Aorta (tissue), 5 donors: ENCODE measurements at places on chromosomes 6 and 20. TPM values are rescaled to one million over a fixed set of nuclear protein-coding genes. Genes with fewer than 3 reads are reported as not detected.

GRCh38 chr6:88584581-88585275 is 378.7 kb downstream of the RNGTT start:
- DNase-seq: no peak

DNA sequence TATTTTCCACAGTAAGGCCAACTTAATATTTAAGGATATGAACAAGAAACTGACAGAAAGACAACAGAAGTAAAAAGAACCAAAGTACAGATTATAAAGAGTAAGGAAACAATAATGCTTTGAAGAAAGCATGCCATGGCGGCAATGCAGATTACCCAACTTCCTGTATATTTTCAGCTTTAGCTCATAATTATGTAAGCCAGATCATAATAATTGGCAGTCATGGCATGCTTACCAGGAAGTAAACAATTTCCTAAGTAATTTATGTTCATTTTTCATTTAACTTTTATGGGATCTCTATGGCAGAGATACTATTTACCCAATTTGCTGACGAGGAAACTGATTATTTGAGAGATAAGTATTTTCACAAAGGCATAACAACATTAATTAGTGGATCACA is 988.7 kb downstream of the HACE1 start:
- DNase-seq: no peak

DNA sequence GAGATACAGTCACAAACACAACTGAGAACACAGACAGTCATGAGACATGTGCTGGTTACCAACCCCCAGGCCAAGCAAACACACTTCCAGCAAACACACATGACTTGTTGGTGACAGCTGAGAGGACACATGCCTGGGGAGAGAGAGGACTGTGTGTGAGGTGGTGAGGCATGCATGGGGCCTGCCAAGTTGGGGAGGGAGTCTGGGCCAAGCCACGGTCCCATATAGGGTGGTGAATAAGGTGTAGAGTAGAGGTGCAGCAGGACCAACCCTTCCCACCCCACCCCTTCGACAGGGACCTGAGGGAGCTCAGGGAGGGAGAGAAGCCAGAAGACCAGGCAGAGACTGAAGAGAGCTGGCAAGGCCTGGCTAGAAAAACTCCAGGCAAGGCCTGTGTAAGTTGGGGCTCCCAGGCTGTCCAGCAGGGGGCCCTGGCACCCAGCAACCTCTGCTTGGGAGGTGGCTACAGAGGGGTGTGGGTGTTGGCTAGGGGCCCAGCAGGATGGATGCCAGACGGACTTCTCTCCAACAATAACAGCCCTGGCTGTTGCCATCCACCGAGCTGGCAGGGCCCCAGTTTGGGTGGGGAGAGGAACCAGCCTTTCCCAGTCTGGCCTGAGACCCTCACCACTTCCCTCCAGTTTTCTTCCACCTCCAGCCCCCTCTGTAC is 2.0 kb upstream of the SLC29A1 start:
- peak; percentile 96 for DNase-seq

DNA sequence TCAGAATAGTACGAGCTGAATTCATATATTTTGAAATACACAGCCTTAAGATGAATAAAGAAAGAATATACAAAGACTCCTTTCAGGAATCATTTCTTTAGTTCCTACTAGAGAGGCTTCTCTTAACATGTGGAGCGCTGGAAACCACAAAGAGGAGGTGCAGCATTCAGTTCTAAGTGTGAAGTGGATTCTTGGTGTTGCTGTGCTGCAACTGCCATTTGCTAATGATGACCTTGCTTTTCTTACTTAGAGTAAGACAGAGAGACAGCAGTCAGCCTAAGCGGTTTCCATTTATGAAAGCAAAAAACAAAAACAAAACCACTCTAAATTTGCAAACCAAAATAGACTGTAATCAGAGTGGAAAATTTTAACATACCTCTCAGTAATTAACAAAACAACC is 629.0 kb downstream of the EPHA7 start:
- no peak for DNase-seq

- DNase-seq: no peak
Measured at GRCh38 chr6:112429226-112429625, 82.1 kb downstream of the RFPL4B start.

DNA sequence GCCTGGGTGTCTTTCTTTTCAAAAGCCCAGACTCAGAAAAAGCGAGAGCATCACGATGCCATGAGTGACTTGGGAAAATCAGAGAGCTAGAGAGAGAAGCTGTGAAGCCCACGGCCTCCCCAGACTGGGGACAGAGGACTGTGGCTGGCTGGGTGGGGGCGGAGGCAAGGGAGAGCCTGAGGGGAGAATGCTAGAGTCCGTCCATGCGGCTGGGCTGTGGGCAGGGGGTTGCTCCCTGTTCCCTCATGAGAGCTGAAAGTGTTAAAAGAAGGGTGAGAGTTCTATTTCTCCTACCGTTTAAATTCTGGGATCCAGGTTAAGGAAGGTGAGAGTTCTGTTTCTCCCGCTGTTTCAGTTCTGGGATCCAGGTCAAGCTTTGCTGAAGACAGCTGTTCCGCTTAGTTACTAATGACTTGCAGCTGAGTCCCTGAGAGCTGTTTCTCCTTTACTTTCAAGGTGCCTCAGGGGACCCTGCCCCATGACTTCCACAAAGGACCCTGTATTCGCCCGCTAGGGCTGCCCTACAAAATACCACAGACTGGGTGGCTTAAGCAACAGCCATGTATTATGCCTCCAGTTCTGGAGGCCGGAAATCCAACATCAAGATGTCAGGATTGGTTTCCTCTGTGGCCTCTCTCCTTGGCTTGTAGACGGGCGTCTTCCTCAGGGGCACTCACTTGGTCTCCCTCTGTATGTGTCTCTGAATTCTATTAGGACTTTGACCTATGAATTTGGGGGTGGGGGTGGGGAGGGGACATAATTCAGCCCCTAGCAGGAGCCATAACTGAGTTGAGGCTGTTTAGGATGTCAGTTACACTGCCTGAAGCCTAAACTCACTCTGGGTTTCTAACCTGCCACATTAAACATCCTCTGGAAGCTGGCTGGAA is 127.0 kb downstream of the PXDC1 start:
- DNase-seq: no peak

- no peak for DNase-seq
Measured at GRCh38 chr20:36030149-36030548, 61.8 kb downstream of the CNBD2 start.

- no peak for DNase-seq
Measured at GRCh38 chr6:11486486-11486885, 51.1 kb upstream of the TMEM170B start.

- no peak for DNase-seq
Measured at GRCh38 chr6:54288474-54288873, 19.8 kb upstream of the TINAG start.

DNA sequence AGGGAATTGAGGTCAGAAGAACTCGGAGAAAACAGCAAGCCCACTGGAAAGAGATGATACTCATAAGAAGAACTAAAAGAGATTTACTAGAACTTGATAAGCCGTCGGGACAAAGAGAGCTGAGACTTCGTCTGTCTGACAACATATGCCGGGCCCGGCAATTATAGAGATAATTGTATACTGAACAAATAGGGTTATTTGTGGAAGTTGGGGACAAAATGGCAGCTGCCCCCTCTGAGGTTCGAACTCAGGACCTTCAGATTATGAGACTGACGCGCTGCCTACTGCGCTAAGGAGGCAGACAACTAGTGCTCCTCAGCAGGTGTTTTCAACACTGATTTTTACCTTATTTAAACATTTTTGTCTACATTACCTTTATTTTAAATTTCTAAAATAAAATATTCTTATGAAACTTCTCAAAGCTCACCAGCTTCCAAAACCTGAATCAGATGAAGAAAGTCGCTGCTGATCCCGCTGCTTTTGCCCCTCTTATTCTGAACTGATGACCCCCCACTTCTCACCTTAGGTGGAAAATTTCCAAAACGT is 29.3 kb upstream of the TRIM27 start:
- no peak for DNase-seq

DNA sequence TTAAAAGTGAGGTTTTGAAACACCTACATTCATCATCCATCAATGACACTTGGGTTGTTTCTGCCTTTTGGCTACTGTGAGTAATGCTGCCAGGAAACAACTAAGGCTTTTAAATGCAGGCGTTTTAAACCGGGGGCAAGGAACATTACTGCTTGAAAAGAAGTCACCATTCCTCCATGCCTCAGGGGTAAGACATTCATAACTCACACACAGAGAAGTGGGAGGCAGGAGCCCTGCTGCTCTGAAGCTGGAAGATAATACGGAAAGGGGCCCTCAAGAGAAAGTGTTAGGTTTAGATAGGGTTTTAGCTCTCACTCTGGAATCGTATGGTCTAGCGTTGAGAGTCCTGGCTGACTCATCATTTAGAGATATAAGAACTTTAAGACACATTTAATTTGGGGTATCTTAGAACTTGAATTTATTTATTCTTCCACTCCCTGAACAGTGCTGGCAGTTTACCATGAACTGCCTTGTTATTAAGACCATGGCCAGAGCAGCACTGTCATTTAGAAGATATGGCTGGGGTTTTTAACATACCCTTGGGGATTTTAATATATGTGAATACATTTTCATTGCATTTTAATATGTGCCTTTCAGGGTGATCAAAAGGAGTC is 1.8 kb downstream of the TUBB1 start:
- DNase-seq: no peak

BCAS4 gene
- 4.9 TPM for total RNA-seq

SLC16A10 gene
- 13.1 TPM for total RNA-seq

DDO gene
- total RNA-seq: 1.3 TPM

TCP11 gene
- 0.36 TPM for total RNA-seq
